Neural progenitor cell (in vitro differentiated cells): ENCODE measurements at places on chromosomes 7 and 10.

DNA sequence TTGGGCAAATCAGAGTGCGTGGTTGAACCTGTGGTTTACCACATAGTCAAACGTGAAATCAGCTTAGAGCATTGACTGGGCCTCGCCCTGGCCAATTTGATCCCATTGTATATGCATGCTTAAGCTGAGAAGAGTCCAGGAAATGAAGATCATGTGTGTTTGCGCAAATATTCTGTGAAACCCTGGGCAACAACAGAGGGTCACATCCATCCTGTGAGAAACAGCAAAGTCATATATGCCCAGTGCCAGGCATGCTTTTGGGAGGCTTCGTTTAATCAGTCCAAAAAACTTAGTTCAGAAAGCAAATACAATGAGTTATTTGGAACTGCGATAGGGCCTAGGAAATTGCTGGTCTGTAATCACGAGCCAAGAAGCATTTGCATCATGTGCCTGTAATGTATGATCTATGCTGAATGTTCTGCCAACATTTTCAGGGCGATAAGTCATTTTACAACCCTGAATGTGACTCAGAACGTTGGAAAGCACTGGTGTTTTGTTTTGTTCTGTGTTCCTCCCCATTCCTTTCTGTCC lies 412.1 kb upstream of the CELF2 start:
- no peaks in the 10 kb centered on the region for H3K36me3 ChIP-seq
- no peak overlapping the region for H3K4me3 ChIP-seq

- no peaks in the 10 kb centered on the region for H3K27me3 ChIP-seq
- H3K36me3 ChIP-seq: no peaks in the 10 kb centered on the region
- peaks cover 19% of the 10 kb centered on the region for H3K4me1 ChIP-seq
- no peak overlapping the region for H3K27ac ChIP-seq
- no peak overlapping the region for H3K4me3 ChIP-seq
Observed at GRCh38 chr10:86349474-86349873, 17.1 kb downstream of the GRID1 start.

DNA sequence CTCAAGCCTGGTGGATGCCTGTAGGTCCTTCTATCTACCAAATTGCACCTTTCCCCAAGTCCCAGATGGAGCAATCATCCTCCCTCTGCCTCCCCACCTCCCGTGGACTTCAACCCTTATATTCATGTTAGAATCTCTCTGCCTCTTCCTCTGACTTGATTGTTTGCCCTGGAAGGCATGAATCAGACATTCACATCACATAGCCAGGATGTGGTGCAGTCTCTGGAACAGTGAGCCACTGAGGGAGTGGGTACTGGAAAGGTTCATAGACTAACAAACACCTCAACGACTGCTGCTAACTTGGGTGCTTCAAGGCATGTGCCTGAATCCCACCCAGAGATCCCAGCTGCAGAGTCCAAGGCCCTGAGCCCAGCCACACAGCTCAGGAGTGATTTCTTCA lies 494.0 kb downstream of the TNS3 start:
- H3K27me3 ChIP-seq: no peaks in the 10 kb centered on the region
- H3K4me1 ChIP-seq: no peaks in the 10 kb centered on the region
- no peaks in the 10 kb centered on the region for H3K36me3 ChIP-seq
- no peak for DNase-seq
- H3K4me3 ChIP-seq: no peak overlapping the region

GRCh38 chr7:90777041-90777440 lies 180.9 kb downstream of the CDK14 start:
- H3K27me3 ChIP-seq: no peaks in the 10 kb centered on the region
- H3K36me3 ChIP-seq: no peaks in the 10 kb centered on the region
- H3K4me3 ChIP-seq: no peak overlapping the region
- peak overlapping the region; percentile 56 for H3K27ac ChIP-seq
- no peak for DNase-seq
- peaks cover 4% of the 10 kb centered on the region for H3K4me1 ChIP-seq

DNA sequence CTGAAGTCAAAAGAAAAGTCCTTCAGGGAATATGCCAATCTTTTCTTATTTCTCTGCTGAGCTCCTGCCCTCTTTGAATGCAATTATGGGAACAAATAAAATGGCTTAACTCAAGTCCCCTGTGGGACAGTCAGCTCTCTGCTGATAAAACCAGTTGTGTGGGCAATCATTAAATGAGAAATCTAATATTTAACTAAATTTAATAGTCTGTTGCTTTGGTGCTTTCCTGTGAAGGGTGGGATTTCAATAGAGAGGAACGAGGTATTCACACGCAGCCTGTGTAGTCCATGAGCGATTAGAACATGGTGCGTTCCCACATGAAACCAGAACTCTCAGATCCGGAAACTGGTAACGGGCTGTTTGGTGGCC lies 138.4 kb downstream of the PAXIP1 start:
- DNase-seq: no peak
- peaks cover 13% of the 10 kb centered on the region for H3K27me3 ChIP-seq
- no peak overlapping the region for H3K4me3 ChIP-seq
